ENCODE measurements at places on chromosomes 5 and 9.

DNA sequence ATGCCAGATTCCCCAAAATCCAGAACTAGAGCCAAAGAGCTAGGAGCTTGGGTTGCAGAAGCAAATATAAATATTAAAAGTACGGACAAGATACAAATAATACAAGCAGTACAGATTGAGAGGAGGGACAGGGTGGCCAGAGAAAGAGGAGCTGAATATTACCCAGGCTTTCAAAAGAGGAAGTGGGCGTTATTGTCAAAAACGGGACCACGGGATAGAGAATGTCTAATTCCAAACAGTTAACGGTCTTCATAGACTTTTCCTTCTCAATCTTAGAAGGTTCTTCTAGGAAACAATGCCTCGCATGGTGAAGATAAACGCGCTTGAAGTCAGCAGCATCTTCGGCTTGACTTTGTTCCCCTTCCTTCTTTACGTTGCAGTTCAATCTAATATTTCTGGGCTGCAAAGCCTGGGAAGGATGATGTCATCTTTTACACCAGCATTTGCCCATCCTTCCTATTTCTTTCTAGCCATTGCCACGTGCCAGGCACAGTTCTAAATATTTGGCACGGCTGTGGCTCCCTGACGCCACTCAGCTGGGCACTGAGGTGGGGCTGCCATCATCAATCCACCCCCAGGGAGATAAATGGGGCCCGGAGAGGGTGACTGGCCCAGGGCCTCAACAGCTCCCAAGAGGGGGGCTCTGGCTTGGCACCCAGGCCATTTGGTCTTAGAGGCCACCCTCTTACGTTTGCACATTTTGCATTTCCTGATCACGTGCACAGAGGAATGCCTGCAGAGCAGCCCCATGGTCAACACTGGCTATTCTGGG, 16.3 kb upstream of the OLFM1 start:
- no peak for DNase-seq

DNA sequence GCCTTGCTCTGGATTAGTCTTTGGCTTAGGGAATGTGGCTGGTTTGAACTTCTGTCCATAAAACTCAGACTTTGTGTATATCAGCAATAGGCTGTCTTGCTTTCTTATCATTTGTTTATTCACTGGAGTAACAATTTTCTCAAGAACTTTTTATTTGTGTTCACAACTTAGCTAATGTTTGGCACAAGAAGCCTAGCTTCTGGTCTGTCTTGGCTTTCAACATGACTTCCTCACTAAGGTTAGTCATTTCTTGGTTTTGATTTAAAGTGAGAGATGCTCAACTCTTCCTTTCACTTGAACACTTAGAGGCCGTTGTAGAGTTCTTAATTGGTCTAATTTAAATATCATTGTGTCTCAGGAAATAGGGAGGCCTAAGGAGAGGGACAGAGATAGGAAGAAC, 4.9 kb downstream of the FBXO38 start:
- no peak for DNase-seq

GRCh38 chr5:82178378-82178777, 99.8 kb downstream of the RPS23 start:
- no peak for DNase-seq

DNA sequence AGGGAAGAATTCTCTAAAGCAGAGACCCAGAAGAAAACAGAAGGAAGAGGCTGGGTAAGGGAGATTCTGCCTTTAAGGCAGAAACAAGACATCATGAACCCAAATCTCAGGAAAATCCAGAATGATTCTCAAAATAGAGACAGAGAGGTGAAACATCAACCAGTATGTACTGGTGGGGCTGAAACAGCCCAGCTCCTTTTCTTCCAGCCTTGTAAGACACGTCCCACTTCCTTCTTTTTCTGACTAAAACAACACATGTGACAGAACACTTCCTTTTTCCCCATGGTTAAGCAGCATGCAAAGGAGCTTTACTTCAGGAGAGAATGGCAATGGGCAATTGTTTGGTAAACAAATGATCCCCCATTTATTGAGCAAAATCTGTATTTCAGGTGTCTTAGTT, 230.8 kb upstream of the NR4A3 start:
- no peak for DNase-seq

DNA sequence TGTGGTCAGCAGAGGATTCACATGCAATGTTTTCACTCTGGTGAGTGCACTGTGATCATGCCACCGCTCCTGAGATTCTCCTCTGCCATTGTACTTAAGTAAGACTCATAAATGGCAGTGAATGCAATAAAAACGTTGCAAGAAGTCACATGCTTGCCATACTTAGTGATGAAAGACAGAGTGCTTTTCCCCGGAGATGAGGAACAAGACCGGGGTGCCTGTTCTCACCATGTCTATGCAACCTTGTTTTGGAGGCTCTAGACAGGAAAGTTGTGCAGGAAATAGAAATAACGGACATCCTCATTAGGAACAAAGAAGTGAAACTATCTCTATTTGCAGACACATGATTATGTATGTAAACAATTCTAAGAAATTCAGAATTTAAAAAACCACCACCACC, 84.7 kb upstream of the IRX2 start:
- no peak for DNase-seq

GRCh38 chr9:133842721-133843227, 104.6 kb upstream of the SARDH start:
- DNase-seq: no peak

- DNase-seq: no peak
Measured at GRCh38 chr5:1874771-1875220, 7.9 kb downstream of the IRX4 start.

GRCh38 chr9:14258156-14258555, 55.8 kb downstream of the NFIB start:
- DNase-seq: no peak

DNA sequence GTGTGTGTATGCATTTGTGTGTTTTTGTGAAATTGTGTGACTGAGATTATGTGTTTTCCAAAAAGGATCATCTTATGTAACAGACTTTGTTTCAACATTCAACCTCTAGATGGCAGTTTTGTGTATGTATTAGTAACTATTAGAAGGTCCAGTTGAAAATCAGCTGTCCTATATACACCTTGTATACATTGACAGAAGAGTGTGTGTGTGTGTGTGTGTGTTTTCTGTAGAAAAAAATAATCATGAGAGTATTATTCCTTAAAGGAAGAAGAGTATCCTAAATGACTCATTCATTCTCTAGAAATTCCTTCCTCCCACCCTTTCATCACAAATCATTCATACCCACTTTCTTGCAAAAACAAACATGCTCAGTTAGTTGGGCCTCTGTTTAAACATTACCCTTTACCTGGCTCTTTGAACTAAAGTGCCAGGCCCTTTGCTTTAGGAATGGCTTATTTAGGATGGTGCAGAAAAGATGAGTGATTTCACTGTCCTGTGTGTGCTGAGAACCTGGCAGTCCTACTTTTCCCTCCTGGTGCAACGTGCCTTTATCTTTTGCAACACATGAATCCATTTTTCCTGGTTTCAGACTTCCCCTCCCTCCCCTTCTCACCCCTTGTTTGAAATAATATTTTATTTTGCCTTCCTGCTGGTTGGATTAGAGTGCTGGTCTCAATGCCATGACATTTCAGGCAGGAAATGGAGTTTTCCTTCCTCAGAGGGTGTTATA, 152.2 kb downstream of the ARHGAP26 start:
- no peak for DNase-seq

DNA sequence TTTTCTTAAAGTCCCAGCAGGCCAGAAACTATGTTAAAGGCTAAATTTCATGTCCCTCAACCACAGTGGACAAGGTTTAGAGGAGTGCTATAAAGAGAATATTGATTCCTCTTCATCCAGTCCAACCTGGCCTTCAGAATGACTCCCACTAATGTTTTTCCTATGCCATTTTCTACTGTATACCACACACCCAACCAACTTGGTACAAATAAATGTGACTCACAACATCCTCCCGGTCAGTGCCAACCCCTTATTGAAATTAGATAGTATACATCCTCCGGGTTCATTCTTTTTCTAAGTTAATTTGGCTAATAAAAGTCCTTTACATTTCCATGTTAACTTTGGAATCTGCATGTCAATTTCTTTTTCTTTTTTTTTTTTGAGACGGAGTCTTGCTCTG, 215.1 kb downstream of the TSSK1B start:
- DNase-seq: no peak

DNA sequence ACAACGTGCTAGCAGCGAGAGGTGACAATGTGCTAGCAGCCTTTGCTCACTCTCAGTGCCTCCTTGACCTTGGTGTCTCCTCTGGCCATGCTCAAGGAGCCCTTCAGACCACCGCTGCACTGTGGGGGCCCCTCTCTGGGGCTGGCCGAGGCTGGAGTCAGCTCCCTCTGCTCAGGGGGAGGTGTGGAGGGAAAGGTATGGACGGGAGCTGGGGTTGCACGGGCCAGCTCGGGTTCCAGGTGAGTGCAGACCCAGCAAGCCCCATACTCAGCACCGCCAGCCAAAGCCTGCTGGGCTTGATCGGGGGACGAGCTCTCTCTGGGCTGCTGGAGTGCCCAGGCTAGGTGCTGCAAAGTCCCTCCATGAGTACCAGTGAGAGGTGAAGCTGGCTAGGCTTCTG, 180.2 kb downstream of the TRIM36 start:
- DNase-seq: no peak

DNA sequence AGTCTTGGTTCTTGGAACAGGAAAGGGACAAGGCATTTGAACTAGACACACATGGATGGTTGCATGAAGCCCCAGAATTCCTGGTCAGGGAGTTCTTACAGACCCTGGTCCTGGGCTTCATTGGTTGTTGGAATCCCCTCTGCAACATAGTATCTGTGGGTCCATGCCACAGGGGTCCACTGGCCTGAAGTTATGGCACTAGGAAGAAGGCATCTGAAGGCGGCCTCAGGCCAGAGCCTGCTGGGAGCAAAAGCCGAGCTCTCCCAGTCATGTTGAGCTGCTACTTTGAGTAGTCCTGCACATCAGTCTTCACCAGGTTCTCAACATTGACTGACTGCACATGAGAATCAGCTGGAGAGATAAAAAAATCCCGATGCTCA, 71.1 kb upstream of the PITX1 start:
- no peak for DNase-seq

GRCh38 chr5:159593518-159594073, 263.3 kb upstream of the IL12B start:
- no peak for DNase-seq
